ENCODE measurements at places on chromosomes 6 and 20.
A peak's percentile ranks its signal among the peaks of the same experiment; 100 is the strongest.

GRCh38 chr6:70763754-70764510 is 96.2 kb downstream of the SMAP1 start:
- no peak for DNase-seq

DNA sequence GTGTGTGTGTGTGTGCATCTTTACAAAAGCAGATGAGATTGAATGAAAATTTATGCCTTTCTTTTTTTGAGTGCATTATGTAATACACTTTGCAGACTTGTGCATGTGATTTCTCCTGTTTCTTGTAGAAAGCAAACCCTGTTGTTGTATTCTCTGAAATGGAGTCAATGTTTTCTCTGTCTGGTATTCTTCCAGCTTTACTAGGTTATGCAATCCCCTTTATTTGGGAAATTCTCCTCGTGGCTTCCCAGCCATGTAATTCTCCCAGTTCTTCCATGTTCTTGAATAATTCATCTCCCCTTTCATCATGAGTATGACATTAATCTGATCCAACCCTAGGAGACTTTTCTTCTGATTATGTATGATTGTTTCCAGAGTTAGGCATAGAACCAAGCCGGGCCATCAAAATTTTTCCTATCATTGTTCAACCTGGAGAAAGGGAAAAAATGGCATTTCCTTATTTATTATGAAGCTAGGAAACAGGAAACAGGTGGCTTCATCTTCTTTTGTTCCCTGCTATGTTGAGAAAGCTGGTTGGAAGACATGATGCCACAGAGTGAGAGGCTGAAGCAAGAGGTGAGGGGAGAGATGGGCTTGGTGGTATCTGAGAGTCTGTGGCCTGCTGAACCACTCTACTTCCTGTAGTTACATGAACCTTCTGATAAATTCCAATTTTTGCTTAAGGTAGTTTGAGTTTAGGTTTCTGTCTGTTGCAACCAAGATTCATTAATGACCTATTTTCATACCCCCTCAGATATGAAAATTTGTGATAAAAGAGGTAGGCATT is 68.8 kb downstream of the PRL start:
- DNase-seq = no peak

- no peak for DNase-seq
Observed at GRCh38 chr6:168415993-168416530, 24.9 kb upstream of the SMOC2 start.

DNA sequence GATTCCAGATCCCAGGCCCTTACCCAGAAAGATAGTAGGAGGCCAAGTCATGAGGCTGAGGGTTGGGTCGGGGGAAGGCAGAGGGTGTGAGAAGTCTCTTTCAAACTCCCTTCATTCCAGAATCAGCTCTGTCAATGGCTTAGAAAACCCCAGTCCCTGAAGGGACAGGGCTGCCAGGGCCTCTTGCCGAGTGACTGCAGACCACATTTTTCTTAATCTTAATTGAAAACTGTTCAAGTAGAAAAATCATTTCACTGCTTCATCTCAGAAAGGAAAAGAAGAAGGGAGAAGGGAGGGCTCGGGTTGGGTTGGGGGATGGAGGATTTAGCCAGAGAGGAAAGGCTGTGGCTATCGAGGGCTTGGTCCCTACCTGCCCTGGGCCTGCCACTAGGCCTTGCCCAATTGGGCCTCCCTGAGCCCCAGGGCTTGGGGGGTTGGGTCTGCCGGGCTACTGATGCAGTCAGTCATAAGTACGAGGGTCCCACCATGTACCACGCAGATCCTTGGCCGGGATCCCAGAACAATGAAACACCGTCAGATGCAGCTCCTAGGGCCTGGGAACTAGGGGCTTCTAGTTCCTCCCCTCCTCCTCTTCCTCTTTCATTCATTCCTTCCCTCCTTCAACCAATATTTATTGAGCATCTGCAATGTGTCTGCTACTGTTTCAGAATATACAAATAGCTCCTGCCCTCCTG is 44.0 kb upstream of the CTNNBL1 start:
- DNase-seq = no peak

GRCh38 chr6:137224799-137225198 is 5.6 kb upstream of the IFNGR1 start:
- DNase-seq = no peak

GRCh38 chr20:59040667-59041066 is 1.9 kb downstream of the PRELID3B start:
- DNase-seq = no peak

- no peak for DNase-seq
Observed at GRCh38 chr20:33086052-33086722, 6.7 kb downstream of the BPIFB4 start.

DNA sequence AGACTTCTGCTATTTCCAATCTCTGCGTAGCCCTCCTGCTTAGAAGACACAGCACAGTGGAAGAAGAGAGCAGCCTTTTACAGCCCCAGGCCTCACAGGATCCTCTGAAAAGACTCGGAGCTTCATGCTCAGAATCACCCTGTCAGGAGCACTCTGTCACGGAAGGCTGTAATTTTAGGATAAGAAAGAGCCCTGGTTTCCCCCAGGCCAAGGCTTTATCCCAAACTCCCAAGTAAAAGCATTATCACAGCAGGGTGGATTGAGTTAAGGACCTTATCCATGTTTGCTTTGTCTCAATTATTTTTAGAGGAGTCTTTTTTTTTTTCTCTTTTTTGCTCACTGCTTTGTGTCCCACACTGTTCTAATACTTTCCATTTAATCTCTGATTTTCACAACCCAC is 39.2 kb downstream of the ANKS1A start:
- DNase-seq = no peak

- DNase-seq = no peak
Observed at GRCh38 chr6:34606477-34607265, 50.5 kb upstream of the SPDEF start.

DNA sequence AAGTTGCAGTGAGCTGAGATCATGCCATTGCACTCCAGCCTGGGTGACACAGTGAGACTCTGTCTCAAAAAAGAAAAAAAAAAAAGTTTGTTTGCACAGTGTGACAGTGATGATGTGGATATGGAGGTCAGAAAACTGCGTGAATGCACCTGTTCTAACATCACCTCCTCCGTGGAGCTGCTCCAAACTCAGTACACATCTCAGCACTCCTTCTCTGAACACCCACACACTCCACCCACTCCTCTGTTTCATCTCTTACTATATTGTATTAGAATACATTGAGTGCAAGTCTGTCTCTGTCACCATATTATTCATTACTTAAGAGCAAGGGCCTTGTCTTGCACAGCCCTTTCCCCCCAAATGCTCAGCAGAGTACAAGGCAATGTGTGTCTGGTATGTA is 51.5 kb upstream of the ENPP4 start:
- DNase-seq = no peak

DNA sequence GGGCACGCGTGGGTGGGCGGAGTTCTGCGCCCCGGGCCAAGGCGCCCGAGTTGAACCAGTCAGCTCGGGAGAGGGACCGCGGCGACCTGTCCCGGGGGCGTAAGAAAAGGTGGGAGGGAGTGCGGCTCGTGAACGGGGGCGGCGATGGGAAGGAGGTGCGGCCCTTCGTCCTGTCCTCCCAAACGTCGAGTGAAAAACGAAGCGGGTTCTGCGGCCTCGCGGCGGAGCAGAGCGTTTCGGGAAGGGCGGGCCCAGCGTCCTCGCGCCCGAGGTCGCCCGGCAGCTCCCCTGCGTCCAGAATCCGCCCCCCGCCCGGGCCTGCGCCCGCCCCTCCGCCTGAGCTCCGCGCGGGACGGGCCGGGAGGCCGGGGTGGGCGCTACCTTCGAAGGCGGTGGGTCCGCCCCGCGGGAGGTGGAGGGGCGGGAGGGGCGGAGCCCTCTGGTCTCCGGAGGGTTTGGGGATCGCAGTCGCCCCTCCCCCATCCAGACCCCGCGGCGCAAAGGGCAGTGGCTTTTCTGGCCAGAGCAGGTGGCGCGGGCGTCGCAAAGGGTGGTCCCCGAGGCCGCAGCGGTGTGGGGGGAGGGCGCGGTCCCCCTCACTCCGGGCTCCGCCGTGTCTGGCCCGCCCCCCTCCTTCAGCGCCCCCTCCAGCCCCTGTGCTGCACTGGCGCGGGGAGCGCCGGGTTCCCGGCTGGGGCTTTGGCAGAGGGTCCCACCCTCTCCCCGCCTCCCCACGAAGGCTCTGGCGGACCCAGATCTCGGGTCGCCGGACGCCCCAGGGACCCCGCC is 838 bp downstream of the STMN3 start:
- peak; percentile 62 for DNase-seq

GRCh38 chr6:98944598-98945081 is 3.1 kb downstream of the FBXL4 start:
- no peak for DNase-seq

DNA sequence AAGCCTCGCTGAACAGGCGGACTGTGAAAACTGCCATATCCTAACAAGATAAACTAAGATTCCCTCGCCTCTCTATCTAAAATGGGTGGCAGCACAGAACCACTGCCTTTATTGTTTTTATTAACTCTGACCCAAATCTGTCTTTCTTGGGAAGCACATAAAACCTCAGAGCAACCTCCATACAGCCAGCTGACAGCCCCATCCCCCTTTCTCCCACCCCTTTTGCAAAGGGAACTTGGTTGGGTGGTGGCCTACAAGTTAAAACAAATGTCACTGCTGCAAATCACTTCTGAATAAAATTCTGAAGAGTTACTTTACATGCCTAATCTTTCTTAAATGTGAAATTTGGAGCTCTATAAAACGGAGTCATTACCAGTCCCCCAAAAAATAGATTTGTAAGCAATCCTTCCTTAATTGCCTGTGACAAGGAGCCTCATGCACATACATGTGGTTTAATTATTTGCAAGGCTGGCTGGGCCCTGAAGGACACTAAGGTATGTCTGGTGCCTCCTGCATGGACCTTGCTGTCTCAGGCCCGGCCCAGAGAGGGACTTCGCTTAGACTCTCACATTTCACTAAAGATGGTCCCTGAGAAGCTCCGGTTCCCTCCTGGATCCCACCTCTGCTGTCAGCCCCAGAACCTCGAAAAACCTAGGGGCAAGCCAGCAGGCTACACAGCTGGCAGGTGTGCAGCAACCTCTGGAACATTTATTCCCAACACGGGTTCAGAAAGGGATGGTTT is 21.7 kb downstream of the PXDC1 start:
- no peak for DNase-seq

GRCh38 chr20:11573507-11573906 is 344.2 kb upstream of the BTBD3 start:
- DNase-seq = no peak

DNA sequence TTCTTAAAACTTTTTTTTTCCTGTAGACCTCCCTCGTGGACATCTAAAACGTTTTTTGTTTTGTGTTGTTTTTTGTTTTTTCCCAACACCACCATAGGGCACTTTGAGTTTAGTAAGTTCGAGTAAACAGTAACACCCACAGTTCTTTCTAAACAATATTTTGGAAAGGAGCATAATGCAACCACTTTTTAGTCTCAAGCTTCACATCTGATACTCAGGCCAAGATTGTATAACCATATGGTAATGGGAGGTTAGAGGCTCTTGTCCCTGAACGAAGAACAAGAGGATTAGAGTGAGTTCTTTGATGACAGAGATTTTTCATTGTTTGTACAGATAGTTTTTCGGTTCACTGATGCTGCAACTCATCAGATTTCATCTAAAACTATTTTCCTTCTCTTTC is 144.6 kb downstream of the MTHFD1L start:
- DNase-seq = no peak

GRCh38 chr6:6284221-6284966 is 36.1 kb downstream of the F13A1 start:
- no peak for DNase-seq

GRCh38 chr6:144581812-144582537 is 296.8 kb downstream of the UTRN start:
- DNase-seq = no peak

DNA sequence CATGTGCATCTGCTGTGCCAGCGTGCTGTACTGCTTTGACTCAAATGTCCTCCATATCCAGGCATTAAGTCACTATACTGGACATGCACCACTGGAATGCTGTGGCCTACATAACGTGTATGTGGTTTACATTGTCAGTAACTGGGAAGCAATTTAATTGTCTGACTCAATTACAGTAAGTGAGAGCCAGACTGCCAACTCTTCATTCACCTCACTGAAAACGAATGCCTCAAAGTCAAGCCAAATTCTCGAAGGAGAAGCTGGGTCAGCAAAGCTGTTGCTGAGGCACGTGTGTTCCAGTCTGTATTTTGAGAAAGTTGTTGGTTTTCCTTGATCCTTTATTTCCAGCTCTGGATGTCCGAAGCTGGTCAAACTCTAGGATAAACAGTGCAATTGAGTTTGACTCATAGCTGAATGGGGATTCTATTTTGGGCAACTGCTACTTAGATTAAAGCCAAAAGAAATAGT is 534.3 kb downstream of the COL12A1 start:
- DNase-seq = no peak

- no peak for DNase-seq
Observed at GRCh38 chr20:22496817-22497216, 87.6 kb downstream of the FOXA2 start.

Data from stimulated activated naive CD4-positive, alpha-beta T cell (primary cell).